ENCODE measurements at places on chromosomes 5 and 9.

- no peaks in the 10 kb centered on the region for H3K27me3 ChIP-seq
- peaks cover 41% of the 10 kb centered on the region for H3K4me1 ChIP-seq
- ATAC-seq, result peak; percentile 68
- H3K36me3 ChIP-seq, result no peaks in the 10 kb centered on the region
- H3K27ac ChIP-seq, result peak within 1 kb of the TSS; percentile 82
These were observed at the start of gene SNX30 for GRCh38 chr9:112750016-112750763. Gene SNX30 (plus strand): TSS chr9:112750760. CDS start chr9:112751002, 242 bp downstream.

DNA sequence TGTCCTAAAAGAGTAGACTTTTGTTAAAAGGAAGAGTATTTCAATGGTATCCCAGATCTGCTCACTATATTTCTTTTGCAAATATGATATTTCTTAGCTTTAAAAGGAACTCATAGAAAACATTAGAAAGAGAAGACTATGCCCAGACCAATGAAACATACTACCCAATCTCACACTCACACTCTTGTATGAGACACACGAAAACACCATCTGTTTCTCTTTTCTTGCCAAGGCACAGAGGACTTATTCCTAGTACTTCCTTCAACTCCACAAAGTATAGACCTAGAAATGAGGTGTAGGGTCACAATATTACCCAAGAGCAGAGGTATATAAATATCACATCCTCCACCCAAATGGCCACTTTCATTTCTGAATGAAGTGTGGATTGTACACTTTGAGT lies 292.4 kb upstream of the ACO1 start:
- no peak overlapping the region for H3K27ac ChIP-seq
- H3K4me3 ChIP-seq, result no peak overlapping the region
- no peaks in the 10 kb centered on the region for H3K4me1 ChIP-seq
- H3K27me3 ChIP-seq, result peaks cover 15% of the 10 kb centered on the region
- H3K36me3 ChIP-seq, result no peaks in the 10 kb centered on the region

- no peak for ATAC-seq
- H3K4me1 ChIP-seq, result no peaks in the 10 kb centered on the region
- H3K36me3 ChIP-seq, result no peaks in the 10 kb centered on the region
- peaks cover 9% of the 10 kb centered on the region for H3K27me3 ChIP-seq
- H3K4me3 ChIP-seq, result no peak overlapping the region
These were observed 98.9 kb downstream of the ACTL7B start for GRCh38 chr9:108756746-108757490.

- H3K27me3 ChIP-seq, result peaks cover 8% of the 10 kb centered on the region
- no peak overlapping the region for H3K4me3 ChIP-seq
- no peak for ATAC-seq
- no peaks in the 10 kb centered on the region for H3K36me3 ChIP-seq
- H3K27ac ChIP-seq, result no peak overlapping the region
These were observed 9.3 kb upstream of the SPINK13 start for GRCh38 chr5:148259288-148259687.

DNA sequence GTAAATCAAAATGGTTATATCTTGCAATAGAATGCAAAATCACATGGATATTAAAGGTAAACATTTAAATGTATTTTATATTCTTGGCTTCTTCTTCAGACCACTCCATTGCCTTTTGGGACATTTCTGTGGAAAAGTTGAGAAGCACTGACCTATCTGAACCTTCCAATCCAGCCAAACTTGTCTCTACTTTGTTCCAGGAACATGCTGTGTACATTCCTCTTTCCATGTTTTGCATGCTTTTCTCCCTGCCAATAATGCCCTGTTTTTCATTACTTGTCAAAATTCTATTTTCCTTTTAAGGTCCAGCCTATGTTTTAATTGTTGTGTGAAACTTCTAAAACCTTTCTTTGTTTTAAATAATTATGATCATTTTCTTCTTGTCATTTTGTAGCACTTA lies 28.3 kb downstream of the JAK2 start:
- H3K4me1 ChIP-seq, result peaks cover 25% of the 10 kb centered on the region
- no peak overlapping the region for H3K4me3 ChIP-seq
- no peak overlapping the region for H3K27ac ChIP-seq
- H3K27me3 ChIP-seq, result no peaks in the 10 kb centered on the region
- ATAC-seq, result no peak
